HFF-Myc (cell line): ENCODE measurements at places on chromosomes 7 and 10.
A peak's percentile ranks its signal among the peaks of the same experiment; 100 is the strongest.

DNA sequence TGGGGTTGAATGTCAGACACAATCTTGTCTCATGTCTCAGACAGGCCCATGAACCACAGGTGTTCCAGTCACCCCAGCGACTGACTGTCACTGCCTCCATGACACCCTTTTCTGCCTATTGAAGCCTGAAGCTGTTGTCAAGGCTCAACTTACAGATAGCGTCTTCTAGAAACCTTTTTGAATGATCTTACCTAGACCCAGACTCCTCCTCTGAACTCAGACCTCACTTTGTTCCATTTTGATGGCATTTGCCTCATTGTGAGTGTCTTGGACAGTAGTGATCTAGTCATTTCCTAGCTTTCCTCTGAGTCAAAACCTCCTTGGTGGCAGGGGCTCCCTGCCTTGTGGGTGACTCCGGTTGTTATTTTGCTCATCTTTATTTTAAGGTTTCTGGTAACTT lies 98.3 kb upstream of the AGK start:
- no peak for DNase-seq

- no peak for DNase-seq
These were observed 3.1 kb downstream of the PWWP2B start for GRCh38 chr10:132400041-132400546.

- no peak for DNase-seq
These were observed 488 bp downstream of the ABCF2 start for GRCh38 chr7:151226560-151226874.

DNA sequence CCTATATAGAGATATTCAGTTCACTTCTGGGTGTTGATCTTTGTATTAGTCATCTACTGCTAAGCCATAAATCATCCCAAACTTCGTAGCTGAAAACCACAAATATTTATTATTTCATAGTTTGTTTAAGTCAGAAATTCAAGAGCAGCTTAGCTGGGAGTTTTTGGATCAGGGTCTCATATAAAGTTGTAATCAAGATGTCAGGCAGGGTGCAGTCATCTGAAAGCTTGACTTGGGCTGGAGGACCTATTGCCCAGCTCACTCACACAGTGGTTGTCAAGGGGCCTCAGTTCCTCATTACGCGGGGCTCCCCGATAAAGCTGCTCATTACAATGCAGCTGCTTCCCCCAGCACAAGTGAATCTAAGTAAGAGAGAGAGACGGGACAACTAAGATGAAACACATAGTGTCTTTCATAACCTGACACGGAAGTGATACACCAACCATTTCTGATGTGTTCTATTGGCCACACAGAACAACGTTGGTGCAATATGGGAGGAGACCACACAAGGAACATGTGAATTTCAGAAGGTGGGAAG lies 15.7 kb downstream of the PPP1R3C start:
- DNase-seq, result no peak

GRCh38 chr10:80471715-80472233 lies 17.7 kb downstream of the TSPAN14 start:
- DNase-seq, result no peak

GRCh38 chr10:89209718-89210117 lies 2.6 kb upstream of the CH25H start:
- DNase-seq, result no peak

DNA sequence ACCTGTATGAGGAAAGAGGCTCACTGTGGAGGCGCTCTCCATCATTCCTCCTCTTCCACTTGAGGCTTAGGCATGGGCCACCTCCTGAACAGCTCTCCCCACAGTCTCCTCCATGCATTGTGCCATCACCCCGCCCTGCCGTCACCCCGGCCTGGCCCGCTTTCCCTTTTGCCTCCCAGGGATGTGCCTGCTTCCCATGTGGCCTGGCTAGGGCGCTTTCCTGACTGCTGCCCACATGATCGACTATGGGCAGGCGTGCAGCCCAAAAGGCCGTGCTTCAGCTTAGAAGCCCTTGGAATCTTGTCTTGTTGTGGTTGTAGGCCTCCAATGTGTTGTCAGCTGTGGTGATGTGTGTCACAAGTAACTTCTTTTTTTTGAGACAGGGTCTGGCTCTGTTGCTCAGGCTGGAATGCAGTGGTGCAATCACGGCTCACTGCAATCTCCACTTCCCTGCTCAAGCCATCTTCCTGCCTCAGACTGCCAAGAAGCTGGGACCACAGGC lies 1.8 kb upstream of the ACTR3C start:
- DNase-seq, result no peak

DNA sequence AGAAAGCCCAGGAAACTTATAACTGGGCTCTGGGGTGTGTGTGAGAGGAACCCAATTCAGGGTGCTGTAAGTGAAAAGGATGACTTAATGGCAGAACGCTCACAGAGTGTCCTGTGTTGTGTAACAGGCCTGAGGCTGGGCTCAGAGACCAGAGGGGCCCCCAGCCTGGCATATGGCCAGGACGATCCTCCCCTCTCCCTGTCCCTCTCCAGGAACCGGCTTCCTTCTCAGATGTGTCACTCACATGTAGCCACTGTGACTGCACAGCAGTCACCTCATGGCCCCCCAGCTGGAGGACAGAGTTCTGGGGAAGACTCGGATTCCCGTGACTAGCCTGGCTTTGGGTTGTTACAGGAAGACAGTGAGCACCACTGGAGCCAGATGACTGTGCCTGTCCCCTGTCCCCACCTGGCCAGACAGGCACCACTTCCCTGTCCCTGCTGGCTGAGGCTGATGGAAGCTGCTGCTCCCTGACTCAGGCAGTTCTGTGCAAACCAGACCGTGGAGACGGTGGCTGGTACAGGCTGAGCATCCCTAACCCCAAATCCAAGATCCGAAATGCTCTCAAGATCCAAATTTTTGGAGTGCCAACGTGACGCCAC lies 220.5 kb downstream of the MLLT10 start:
- DNase-seq, result no peak

DNA sequence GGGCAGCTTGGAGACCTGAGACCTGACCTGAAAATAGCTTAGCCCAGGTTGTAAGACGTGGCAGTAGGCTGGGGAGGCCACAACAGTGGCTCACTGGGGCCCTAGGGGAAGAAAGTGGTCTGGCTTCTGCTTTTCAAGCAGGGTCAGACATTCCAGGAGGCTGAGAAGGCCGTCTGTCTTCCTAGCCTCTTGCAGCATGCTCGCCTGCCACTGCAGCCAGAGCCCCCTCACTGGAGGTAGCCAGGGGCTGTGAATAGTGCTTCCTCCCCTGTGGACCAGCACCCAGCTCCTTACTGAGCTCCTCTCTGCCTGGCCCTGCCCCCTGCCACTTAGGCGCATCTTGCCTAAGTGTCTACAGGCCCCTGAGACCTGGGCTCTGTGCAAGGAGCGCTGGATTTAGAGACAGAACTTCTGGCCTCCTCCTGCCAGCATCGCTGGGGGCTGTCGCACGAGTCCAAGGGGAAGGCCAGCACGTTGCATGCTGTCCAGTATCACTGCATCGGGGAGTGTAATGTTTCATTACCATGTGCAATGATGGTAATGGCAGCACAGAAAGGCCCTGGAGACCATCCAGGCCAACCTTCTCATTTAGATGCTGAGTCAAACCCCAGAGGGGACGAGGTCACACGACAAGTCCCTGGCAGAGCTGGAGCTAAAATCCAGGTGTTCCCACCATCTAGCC lies 12.7 kb downstream of the ZMIZ1 start:
- peak; percentile 73 for DNase-seq

DNA sequence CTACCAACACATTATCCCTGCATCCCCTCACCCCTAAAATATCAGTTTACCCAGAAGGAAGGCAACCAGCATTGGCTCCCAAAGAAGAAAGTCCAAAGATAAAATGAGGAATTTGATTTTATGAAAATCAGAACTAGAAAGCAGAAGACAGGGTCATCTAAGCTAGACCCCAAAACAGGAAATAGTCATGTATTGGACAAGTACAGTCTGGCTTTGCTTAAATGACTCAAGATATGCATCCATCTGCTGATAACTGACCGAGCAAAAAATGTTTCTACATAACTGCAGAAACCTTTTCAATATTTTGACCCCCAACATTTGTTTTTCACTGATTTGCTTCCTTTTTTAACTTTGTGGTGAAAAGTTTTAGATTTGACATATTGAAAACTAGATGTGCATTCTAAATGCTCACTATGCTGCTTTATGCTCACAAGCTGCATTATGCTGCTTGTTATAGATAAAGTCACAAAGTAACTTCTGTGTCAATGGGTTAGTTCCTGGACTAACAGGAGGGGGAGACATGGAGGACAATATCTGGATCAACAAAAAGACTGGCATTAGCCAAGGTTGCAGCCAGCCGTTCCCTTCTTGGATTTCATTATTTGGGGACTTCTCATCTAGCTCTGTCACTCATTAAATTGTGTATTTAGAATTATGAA lies 227.0 kb downstream of the INHBA start:
- DNase-seq, result no peak

DNA sequence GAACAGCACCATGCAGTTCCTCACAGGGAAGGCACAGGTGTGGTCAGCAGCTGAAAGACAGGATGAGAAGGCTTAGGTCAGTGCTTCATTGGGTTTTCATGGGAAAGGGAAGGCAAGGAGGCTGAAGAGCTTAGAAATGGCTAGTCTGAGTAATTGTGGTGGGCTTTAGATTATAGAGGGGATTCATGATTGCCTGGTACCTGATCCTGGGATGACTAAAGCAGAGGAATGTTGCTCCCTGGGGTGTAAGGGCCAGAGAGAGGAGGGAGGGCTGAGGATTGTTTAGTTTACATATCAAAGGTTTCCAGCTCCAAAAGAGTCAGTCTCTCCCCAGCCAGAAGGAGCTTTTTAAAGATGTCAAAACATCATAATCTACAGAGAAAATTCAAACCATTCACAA lies 396.3 kb upstream of the POM121L12 start:
- no peak for DNase-seq

DNA sequence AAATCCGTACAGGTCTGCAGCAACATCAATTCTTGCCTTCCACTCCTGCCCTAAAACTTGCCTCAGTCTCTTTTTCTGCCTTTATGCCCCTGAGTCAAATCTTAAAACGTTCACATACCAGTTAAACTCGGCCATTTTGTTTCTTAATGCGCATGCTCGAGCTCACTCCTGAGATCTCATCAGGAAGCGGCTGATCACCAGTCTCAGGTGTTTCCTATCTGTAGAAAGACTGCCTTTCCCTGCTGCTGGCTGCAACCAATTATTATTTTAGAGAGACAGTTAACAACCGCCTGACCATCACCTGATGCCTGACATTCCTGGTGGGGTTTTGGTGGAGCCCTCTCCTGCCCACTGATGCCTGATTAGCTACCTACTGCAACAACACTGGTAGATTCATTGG lies 70.2 kb upstream of the TMEM140 start:
- no peak for DNase-seq

GRCh38 chr10:84511709-84512285 lies 183.4 kb downstream of the CCSER2 start:
- DNase-seq, result no peak

GRCh38 chr10:110268971-110269370 lies 35.7 kb downstream of the SMNDC1 start:
- no peak for DNase-seq

- no peak for DNase-seq
These were observed 124.3 kb upstream of the PDE1C start for GRCh38 chr7:32194537-32194936.

- DNase-seq, result no peak
These were observed 51.2 kb downstream of the PRKAG2 start for GRCh38 chr7:151825721-151826120.

DNA sequence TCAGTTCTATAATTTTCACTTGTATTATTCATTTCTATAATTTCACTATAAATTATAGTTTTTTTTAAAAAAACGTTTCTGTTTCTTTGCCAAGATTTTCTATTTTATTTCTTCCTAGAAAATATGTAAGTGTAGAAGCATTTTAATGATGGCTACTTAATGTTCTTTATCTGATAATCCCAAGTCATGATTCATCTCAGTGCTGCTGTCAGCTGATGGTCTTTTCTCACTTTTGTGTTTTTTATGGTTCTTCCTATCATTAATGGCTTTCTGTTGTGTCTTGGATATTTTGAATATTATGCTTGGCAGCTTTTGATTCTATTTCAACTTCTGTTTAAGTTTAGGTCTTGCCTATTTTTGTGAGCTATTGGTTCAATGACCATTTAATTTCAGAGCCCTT lies 268.6 kb downstream of the BAMBI start:
- DNase-seq, result no peak

DNA sequence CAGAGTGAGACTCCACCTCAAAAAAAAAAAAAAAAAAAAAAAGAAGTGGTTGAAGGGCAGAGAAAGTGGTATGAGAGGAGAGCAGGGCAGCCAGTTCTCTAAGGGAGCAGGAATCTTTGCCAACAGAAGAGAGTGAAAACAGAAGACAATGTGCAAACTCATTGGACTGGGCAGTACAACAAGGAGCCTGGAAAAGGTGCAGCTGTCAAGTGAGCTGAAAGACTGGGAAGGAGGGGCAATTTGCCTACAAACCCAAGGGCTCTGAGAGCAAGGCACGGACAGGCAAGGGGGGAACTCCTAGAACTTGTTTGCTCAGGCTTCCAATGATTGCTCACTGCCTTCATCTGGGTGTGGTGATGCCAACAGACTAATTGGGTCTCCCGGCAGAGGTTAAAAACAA lies 9.5 kb downstream of the ACTR1A start:
- DNase-seq, result no peak

- no peak for DNase-seq
These were observed 100.3 kb downstream of the PAXIP1 start for GRCh38 chr7:154902600-154903082.

DNA sequence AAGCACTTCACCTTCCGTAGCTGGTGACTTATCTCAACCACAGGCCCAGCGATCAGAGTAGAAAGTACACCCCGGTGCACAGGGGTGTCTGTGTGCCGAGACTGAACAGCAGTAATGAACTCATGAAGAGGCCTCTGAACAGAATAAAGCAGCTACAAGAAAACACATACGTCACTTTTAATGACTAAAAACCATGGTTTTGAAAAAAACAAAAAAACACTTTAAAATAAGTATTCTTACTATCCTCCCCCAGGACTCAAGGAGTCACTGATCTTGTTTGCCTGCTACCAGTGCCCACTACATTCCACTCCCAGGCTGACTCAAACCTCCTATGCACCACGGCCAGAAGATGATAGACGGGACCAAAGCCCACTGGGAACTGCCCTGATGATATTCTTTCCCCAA lies 53.8 kb downstream of the NCAPG2 start:
- no peak for DNase-seq

DNA sequence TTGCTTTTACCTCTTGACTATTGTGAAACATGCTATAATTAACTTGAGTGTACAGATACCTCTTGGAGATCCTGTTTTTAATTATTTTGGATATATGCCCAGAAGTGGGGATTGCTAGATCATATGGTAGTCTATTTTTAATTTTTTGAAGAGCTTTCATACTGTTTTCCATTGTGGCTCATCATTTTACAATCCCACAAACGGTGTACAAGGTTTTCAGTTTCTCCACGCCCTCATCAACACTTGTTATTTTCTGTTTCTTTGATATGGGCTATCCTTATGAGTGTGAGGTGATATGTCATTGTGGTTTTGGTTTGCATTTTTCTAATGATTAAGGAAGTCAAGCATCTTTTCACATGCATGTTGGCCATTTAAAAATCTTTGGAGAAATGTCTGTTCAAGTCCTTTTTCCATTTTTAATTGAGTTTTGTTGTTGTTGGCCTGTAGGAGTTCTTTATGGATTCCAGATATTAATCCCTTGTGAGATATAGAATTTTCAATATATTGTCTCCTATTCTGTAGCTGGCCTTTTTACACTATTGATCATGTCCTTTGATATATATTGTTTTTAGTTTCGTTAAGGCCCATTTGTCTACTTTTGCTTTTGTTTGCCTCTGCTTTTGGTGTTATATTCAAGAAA lies 7.5 kb downstream of the AGK start:
- DNase-seq, result no peak
